ENCODE measurements at places on chromosomes 5 and 9.

GRCh38 chr5:106646106-106646505, 1024.6 kb downstream of the EFNA5 start:
- DNase-seq: no peak

DNA sequence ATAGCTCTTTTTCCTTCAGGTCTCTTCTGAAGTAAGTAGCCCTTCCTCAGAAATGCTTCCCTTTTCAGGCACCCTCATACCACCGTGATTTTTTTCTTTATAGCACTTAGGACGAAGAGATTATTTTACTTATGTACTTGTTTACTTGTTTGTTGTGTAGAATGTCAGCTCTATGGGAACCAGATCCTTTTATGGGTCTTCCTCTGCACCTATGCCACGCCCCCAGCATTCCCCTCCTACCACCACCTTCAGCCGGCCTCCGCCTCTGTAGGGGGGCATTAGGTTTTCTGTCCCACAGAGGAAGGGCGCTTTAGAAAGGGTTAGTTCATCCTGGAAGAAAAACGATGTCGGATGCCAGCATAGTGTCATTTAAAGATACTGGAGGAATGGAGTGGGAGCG, 1.8 kb downstream of the CDKN2B-AS1 start:
- DNase-seq: no peak

GRCh38 chr9:113465599-113466140, 2.1 kb downstream of the RGS3 start:
- no peak for DNase-seq

DNA sequence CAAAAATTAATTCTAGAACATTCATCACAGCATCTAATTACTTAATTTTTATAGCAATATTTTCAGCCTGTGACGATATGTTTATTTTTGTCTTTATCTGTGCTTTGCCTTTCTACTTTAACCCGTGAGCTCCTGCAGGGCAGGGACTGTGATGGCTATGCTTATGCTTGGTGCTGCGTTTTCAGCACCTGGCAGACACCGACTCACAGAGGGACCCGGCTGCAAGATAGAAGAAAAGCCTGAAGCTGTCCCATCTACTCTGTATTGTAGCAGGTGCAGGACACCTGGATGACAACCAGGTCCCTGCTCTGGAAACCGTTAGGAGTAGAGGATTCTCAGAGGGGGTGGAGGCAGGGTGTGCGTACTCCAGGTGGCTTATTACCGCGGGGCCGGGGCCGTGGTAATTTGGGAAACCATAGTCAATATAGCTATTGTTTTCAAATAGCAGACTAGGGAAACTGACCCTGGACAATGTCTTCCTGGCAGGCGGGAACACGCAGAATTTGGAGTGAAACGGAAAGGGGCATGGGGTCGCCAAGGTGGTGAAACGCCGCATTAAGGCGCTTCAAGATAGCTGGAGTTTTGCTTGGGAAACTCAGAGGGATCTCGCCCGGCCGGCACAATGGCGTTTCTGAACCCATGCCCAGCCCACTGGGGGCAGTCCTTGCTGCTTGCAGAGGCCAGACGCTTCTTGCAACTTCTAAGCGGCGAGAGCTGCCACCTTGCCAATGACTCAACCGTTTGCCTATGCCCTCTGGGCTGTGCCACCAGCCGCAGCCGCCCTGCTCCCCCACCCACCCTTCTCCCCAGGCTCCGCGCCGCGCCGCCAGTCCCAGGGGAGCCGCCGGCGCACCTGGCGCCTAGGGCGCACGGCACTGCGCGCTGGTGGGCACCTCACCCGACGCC, 140.1 kb upstream of the PALM2AKAP2 start:
- DNase-seq: no peak

- DNase-seq: no peak
Measured at GRCh38 chr5:39721394-39721793, 296.6 kb upstream of the DAB2 start.

DNA sequence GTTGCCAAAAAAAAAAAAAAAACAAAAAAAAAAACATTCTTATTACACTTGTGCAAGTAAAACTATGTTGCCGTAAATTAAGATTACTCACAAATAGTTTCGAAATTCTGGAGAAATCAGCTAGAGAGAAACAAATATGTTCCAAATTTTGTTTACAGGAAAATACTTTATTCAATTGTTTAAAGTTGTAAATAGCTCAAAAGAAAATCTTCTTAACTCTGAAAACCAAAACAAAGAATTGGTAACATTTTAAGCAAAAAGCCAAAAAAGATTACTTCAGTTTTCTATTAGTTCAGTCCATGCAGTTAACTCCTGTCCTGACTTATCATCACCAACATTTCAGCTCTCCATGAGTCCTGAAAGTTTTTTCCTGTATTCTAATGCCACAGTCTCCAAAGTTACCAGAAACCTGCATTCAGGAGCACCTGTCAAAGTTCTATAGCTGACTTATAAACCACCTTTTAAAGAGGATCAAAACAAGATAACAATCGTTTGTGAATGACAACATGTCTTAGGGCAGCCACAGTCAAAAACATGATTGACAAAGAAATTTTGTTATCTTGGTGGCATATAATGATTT, 194.1 kb downstream of the RANBP17 start:
- DNase-seq: peak; percentile 3

Measured in iris pigment epithelial cell (primary cell).